ENCODE measurements at places on chromosomes 11 and 22.

DNA sequence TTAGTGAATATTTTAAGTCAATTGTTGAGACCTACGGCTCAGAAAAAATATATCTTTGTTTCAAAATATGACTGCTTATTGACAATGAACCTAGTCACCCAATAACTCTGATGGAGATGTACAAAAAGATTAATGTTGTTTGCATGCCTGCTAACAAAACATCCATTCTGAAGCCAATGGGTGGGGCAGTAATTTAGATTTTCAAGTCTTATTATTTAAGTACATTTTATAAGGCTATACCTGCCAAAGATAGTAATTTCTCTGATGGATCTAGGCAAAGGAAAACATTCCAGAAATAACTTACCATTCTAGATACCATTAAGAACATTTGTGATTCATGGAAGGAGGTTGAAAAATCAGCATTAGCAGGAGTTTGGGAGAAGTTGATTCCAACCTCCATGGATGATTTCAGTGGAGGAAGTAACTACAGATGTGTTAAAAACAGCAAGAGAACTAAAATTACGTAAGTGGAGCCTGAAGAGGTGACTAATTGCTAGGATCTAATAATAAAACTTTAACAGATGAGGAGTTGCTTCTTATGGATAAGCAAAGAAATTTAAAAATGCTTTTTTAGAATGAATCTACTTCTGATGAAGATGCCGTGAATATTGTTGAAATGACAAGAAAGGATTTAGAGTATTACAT is 26.4 kb upstream of the OR8D2 start:
- DNase-seq, result no peak

GRCh38 chr11:32893343-32894148 is 935 bp downstream of the QSER1 start:
- no peak for DNase-seq

- DNase-seq, result no peak
Measured at GRCh38 chr11:116777056-116777455, 4.3 kb upstream of the BUD13 start.

DNA sequence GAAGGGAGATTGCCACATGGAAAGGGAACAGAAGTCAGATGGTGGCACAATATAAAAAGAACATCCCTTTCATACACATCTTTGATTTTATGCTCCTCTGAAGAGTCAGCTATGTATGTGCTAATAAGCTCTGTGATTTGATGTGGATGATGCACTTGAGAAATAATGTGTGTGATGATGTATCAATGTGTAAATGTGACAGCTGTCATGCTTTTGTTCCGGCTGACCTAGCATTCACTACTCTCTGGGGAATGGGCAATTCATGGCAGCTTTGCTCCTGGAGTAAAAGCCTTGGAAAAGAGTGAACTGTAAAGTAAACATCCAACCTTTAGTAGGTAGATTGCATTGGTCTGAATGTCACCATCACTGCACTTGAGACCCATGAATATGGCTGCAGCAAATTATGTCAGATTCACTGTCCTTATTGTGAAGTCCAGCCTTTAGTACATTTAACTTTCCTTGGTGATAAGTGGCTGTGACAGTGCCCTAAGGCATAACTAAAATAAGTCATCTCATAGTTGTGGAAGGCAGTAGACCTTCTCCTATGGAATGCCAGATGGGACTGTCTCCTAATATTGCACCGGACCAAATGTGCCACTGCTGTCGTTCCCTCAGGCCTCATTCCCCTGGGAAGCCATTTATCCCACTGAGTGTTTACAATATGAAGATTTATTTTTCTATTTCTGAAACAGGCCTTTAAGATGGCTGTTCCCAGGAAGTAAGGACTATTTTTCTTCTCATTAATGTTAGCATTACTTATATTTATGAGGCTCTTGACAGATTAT is 178.2 kb upstream of the CCDC90B start:
- DNase-seq, result no peak

DNA sequence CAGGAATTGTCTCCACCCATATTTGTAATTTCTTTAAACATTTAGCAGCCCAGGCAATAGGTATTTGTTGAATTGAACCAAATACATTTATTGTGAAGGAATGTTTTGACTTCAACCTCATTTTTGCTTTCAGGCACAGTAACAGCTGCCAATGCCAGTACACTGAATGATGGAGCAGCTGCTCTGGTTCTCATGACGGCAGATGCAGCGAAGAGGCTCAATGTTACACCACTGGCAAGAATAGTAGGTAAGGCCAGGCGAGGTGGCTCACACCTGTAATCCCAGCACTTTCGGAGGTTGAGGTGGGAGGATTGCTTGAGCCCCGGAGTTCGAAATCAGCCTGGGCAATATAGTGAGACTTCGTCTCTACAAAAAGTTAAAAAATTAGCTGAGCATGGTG is 20.9 kb downstream of the ACAT1 start:
- DNase-seq, result no peak

- no peak for DNase-seq
Measured at GRCh38 chr11:33640730-33641371, 59.8 kb downstream of the C11orf91 start.

- no peak for DNase-seq
Measured at GRCh38 chr11:45737056-45737455, 67.9 kb upstream of the SLC35C1 start.

DNA sequence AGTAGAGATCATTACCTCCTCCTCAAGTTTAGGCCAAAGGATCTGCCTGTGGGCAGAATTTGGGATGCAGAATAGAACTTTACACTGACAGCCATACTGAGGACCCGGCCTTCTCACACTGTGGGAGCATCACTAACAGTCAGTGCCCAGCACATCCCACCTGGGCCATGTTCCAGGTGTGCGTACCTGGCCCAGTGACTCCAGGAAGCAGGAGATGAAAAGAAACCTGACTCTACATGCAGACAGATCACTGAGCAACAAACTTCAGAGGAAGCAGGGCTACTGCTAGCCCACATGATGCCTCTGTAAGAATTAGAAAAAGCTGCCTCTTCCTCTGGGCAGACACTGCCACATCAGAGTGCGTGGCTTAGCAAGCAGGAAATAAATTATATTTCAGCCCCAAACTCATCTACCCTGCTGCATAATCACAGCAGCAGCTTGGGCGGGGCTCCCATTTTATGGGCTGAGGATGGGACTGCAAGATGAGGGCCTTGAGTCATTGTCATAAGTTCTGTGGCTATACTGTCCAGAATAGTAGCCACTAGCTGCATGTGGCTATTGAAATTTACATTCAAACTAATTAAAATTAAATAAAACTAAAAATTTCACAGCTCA is 6.0 kb upstream of the LMO2 start:
- no peak for DNase-seq

GRCh38 chr11:15327786-15328231 is 213.1 kb downstream of the INSC start:
- DNase-seq, result peak; percentile 2

DNA sequence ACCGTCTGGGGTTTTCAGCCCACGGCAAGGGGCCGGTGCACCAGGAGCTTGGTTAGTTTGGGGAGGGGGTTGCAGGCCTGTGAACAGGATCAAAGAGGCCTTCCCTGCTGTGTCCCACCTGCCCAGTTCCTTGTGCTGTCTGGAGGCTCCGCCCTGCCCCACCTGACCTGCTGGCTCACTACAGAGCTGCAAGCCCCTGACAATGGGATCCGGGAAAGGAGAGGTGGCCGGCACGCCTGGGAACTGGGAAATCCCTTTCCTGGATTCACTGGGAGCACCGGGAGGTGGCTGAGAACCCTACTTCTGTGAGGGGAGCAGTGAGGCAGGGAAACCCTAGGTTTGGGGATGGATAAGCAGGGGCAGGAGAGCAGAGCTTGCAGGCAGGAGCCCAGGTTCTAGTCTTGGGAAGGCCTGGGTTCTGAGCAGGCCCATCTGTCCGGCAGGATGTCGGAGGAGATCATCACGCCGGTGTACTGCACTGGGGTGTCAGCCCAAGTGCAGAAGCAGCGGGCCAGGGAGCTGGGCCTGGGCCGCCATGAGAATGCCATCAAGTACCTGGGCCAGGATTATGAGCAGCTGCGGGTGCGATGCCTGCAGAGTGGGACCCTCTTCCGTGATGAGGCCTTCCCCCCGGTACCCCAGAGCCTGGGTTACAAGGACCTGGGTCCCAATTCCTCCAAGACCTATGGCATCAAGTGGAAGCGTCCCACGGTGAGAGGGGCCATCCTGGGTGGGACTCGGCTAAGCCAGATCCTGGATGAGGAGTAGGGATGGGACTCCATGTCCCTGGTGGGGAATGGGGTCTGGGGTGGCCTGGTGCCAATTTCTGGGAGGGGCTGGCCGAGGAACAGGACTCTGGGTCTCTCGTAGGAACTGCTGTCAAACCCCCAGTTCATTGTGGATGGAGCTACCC is 786 bp downstream of the CAPN1 start:
- no peak for DNase-seq

- no peak for DNase-seq
Measured at GRCh38 chr11:123757976-123758375, 3.7 kb upstream of the OR6X1 start.

DNA sequence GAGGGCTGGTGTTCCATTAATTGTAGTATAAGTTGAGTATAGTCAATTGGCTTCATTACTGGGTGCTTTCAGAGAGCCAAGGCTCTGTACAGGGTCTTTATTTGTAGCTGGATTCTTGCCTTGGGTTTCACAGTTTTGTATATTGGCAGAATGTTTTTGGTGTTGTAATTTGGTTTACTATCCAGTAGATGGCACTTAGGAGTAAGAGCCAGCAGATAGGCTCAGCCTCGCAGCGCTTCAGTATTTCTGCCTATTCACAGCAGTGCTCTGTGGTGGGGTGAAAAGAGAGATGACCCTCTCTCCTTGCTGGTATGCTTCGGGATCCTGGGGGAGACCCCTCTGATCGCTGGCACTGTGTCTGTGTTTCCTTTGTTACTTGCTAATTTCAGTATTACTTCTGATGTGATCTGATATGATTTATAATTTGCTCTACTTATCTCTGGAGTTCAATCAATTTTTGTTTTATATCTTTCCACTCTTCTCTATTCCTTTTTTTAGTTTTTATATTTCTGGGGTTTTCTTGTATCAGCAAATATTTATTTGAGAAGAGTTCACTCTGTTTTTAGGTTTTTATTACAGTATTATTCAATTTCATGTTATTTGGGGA is 52.2 kb downstream of the ANO5 start:
- DNase-seq, result peak; percentile 9

- DNase-seq, result peak; percentile 32
Measured at GRCh38 chr11:99199341-99199740, 178.6 kb downstream of the CNTN5 start.

- DNase-seq, result no peak
Measured at GRCh38 chr11:69775163-69775755, at the start of gene FGF4. FGF4 (minus strand) TSS chr11:69775341; CDS start chr11:69775084, 257 bp downstream.

DNA sequence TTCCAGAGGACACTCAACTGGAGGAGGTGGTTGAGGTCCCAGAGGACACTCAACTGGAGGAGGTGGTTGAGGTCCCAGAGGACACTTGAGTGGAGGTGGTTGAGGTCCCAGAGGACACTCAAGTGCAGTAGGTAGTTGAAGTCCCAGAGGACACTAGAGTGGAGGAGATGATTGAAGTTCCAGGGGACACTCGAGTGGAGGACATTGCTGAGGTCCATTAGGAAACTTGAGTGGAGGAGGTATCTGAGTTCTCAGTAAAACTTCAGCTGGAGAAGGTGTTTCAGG is 39.7 kb downstream of the ZNF195 start:
- no peak for DNase-seq

DNA sequence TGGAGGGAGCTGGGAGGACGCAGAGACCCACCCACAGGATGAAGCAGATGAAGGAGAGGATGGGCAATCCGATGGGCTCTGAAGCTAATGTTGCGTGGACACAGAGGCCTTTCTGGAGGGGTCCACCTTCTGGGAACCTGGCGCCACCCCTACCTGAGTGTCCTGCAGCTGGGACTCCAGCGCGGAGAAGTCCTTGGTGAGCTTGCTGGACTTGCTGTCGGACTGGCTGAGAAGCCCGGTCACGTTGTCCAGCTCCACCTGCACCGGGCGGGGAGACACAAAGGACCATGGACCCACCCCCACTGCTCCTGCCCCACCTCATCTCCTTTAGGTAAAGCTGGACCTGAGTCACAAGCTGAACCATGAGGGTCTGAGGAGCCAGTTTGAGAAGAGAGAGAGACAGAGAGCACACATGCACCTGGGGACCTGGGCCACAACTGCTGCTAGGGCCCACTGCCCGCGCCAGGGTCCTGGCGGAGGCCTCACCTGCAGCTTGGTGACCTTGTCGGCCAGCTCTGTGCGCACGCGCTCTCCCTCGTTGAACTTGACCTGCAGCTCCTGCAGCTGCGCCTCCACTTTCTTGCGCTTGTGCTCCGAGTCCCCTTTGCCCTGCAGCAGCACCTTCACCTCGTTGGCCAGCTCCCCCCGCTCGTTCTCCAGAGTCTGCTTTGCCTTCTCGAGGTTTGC is 40.8 kb downstream of the APOL1 start:
- no peak for DNase-seq

- DNase-seq, result no peak
Measured at GRCh38 chr11:88310246-88310645, 27.3 kb downstream of the CTSC start.

DNA sequence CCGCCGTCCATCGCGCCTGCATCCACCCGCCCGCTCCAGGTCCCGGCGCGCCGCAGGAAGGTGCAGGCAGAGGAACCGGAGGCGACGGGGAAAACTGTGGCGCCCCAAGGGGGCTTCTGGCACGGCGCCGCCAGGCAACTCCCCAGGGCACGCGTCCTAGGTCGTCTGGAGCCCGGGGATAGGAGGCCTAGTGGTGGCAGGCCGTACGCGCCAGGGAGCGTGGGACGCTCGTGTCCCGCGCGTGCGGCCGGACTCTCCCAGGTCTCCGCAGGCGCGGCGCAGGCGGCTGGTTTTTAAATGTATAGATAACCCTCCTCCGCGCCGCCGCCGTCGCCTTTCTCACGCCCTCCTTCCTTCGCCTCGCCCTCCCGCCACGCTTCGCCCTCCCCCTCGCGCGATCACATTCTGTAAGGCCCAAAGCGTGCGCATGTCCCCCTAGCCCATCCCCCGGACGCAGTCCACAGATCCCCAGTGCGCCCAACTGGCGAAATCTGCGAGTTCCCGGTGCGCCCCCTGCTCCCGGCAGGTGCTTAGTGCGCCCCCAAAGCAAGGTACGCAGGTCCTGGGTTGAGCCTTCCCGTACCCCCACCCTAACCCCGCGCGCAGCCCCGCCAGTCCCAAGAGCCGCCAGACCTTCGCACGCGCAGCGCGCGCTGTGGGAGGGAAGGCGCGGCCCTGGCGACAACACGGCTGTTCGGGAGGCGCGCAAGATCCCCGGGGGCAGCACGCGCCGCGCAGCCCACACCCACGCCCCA is at the start of gene ASCL2:
Gene ASCL2 (minus strand): TSS at position 267 of the 755 bp plus-strand sequence. CDS start 256 bp downstream, at position 11.
- DNase-seq, result no peak

DNA sequence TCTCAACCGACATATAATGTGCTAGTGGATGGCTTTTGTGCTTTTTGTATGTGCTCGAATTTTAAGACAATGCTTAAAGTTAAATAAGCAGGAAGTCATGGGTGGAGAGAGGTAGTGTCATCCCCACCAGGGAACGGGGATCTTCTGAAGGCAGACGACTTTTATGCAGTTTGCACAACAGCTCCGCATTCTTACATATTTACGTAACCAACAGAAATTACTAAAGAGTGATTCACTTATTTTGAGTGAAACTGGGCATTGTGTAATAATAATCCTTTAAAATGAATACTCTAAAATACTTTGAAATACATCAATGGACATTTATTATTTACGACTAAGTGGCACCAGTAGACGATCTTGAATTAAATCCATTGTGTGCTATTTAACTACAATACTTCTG is 305.1 kb downstream of the CNTN5 start:
- peak; percentile 77 for DNase-seq

All from non-pigmented ciliary epithelial cell (primary cell).